ENCODE measurements at places on chromosomes 2 and 18.
A peak's percentile ranks its signal among the peaks of the same experiment; 100 is the strongest.

DNA sequence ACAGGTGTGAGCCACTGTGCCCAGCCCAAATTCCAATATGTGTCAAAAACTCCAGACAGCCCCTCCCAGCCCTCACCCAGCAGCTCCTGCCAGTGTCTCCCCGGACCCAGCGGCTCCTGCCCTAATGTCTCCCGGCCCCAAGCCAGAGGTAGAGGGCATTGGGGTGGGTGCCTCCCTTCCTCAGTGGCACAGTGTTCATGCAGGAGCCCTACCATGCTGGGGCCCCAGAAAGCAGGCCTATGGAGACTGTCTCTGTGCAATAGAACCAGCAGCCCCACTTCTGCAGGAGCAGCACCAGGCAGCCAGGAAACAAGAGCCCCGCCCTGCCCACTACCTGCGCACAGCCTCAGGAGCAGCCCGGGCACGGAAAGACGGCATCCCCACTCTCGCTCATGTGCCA, 70.4 kb downstream of the EIPR1 start:
- no peak overlapping the region for H3K27ac ChIP-seq
- no peaks in the 10 kb centered on the region for H3K36me3 ChIP-seq
- H3K27me3 ChIP-seq = no peaks in the 10 kb centered on the region
- no peak overlapping the region for H3K4me3 ChIP-seq

DNA sequence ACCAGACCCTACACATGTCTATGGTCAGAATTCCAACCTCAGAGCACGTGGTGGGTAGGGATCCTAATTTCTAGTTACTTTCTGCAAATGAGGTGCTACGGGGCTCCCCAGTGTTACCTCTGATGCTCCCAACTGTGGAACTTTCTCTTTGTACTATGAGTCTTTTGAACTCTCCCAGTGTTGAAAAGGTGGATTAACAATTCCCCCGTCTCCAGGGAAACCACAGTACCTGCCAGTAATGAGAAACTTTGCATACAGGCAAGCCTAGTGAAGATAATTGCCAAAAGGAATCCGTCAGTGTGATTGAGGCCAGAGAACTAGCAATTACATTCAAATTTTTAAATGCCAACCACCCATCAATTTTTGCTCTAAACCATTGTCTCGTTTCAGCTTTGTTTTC, 129.0 kb upstream of the FOSL2 start:
- H3K36me3 ChIP-seq = peaks cover 18% of the 10 kb centered on the region
- no peaks in the 10 kb centered on the region for H3K27me3 ChIP-seq
- no peak for DNase-seq
- no peaks in the 10 kb centered on the region for H3K4me1 ChIP-seq

DNA sequence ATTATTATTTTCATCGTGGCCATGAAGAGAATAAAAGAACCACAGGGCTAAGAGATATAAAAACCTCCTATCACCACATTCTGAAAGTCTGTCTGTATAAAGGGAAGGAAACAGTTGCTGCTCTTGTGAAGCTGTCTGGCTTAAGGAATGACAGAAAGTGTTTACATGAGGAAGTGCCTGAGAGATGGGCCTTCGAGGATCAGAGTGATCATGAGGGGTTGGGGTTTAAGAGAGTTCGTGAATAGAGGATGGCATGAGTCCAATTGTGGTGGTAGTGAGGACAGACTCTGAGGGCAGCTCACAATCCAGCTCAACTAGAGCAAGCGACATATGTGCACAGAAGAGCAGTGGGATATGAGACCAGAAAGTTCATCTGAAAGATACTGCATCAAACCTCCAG, 65.8 kb upstream of the PIEZO2 start:
- DNase-seq = no peak
- no peak overlapping the region for H3K27ac ChIP-seq
- no peaks in the 10 kb centered on the region for H3K27me3 ChIP-seq
- no peak overlapping the region for H3K4me3 ChIP-seq
- no peaks in the 10 kb centered on the region for H3K36me3 ChIP-seq

DNA sequence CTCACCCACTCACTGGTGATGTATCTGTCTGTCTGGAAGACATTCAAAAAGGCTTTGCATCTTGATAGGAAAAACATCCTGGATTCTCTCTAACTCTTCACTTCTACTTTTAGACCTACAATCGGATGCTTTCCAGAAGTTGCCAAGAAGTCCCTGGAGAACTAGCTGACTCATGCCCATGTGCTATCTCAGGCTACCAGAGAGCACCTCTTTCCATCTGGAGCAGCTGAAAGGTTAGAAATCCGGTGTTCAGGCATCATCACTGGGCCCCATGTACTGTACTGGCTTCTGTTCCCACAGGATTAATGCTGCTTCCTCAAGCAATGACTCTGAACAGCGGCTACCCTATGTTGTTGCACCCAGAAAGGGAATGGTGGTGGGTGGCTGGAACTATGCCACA, 259.0 kb downstream of the NBAS start:
- no peak for DNase-seq
- H3K4me3 ChIP-seq = no peak overlapping the region
- no peaks in the 10 kb centered on the region for H3K4me1 ChIP-seq
- H3K27ac ChIP-seq = no peak overlapping the region
- H3K36me3 ChIP-seq = no peaks in the 10 kb centered on the region

DNA sequence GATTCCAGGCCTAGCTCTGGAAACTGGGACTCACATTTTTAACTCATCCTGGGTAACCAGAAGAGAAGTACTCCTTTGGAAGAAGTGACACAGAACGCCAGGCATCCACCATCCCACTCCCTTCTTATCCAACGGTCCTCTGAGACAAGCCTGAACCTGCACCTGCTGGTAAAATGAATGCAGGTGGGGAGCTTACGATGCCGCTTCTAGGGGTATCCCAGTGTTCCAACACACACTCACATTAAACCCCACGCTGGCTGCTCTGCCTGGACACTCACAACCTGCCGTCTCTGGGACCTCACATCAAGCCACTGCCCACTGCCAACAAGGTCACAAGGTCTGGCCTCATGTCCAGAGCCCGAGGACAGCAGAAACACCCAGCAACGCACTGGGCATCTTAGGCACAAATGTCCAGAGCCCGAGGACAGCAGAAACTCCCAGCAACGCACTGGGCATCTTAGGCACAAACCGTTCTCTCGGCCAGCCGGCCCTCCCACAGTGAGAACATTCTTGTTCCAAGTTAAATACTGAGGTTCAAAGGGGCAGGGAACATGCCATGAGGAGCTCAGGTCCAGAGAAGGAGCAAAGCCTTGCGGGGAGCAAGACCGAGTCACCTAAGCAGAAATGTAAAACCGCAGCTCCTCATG, 9.9 kb downstream of the SLC66A2 start:
- H3K4me3 ChIP-seq = peak overlapping the region; percentile 7
- H3K4me1 ChIP-seq = peaks cover 43% of the 10 kb centered on the region

GRCh38 chr2:12347066-12347493, 369.7 kb upstream of the TRIB2 start:
- H3K4me1 ChIP-seq = no peaks in the 10 kb centered on the region
- no peaks in the 10 kb centered on the region for H3K27me3 ChIP-seq
- H3K4me3 ChIP-seq = no peak overlapping the region
- no peaks in the 10 kb centered on the region for H3K36me3 ChIP-seq

GRCh38 chr2:144459286-144459685, 60.6 kb downstream of the ZEB2 start:
- DNase-seq = no peak
- no peak overlapping the region for H3K4me3 ChIP-seq
- H3K27me3 ChIP-seq = no peaks in the 10 kb centered on the region
- H3K36me3 ChIP-seq = no peaks in the 10 kb centered on the region

- no peak overlapping the region for H3K4me3 ChIP-seq
- no peaks in the 10 kb centered on the region for H3K4me1 ChIP-seq
- H3K36me3 ChIP-seq = peaks cover 6% of the 10 kb centered on the region
- H3K27ac ChIP-seq = peak overlapping the region; percentile 29
These were observed 166.3 kb downstream of the MYO1B start for GRCh38 chr2:191411472-191411871.

GRCh38 chr2:233242231-233242927, 9.1 kb upstream of the ATG16L1 start:
- peak overlapping the region; percentile 34 for H3K27ac ChIP-seq
- H3K36me3 ChIP-seq = no peaks in the 10 kb centered on the region
- H3K4me1 ChIP-seq = peaks cover 14% of the 10 kb centered on the region
- DNase-seq = no peak
- no peaks in the 10 kb centered on the region for H3K27me3 ChIP-seq

- H3K4me1 ChIP-seq = no peaks in the 10 kb centered on the region
- no peaks in the 10 kb centered on the region for H3K27me3 ChIP-seq
- DNase-seq = no peak
- H3K27ac ChIP-seq = peak overlapping the region; percentile 30
These were observed 20.4 kb downstream of the GPD2 start for GRCh38 chr2:156456616-156457015.

DNA sequence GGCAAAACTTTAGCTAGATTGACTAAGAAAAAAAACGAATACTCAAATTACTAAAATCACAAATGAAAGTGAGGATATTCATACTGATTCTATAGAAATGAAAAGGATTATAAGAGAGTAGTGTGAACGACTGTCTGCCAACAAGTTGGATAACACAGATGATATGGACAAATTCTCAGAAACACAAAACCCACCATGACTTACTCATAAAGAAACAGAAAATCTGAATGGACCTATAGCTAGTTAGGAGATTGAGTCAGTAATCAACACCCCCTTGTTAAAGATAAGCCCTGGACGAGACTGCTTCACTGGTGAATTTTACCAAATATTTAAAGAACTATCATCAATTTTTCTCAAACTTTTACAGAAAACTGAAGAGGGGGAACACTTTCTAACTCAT, 108.8 kb upstream of the TMEM200C start:
- H3K27ac ChIP-seq = no peak overlapping the region
- H3K4me3 ChIP-seq = no peak overlapping the region
- no peak for DNase-seq
- H3K4me1 ChIP-seq = no peaks in the 10 kb centered on the region

- DNase-seq = no peak
- no peak overlapping the region for H3K4me3 ChIP-seq
- H3K27me3 ChIP-seq = no peaks in the 10 kb centered on the region
- no peaks in the 10 kb centered on the region for H3K4me1 ChIP-seq
- H3K36me3 ChIP-seq = no peaks in the 10 kb centered on the region
- no peak overlapping the region for H3K27ac ChIP-seq
These were observed 45.7 kb downstream of the RND3 start for GRCh38 chr2:150441784-150442183.

GRCh38 chr2:79083597-79084251, 4.1 kb downstream of the REG1B start:
- no peak overlapping the region for H3K27ac ChIP-seq
- no peak for DNase-seq
- H3K4me1 ChIP-seq = no peaks in the 10 kb centered on the region
- H3K4me3 ChIP-seq = no peak overlapping the region
- no peaks in the 10 kb centered on the region for H3K27me3 ChIP-seq
- H3K36me3 ChIP-seq = no peaks in the 10 kb centered on the region

GRCh38 chr2:76193089-76193488, 482.4 kb upstream of the GCFC2 start:
- H3K36me3 ChIP-seq = no peaks in the 10 kb centered on the region
- no peaks in the 10 kb centered on the region for H3K4me1 ChIP-seq

GRCh38 chr2:233081731-233082221, 21.6 kb downstream of the INPP5D start:
- H3K27me3 ChIP-seq = no peaks in the 10 kb centered on the region
- peaks cover 29% of the 10 kb centered on the region for H3K4me1 ChIP-seq
- no peak overlapping the region for H3K4me3 ChIP-seq
- no peaks in the 10 kb centered on the region for H3K36me3 ChIP-seq

- no peak overlapping the region for H3K27ac ChIP-seq
- no peak overlapping the region for H3K4me3 ChIP-seq
- no peaks in the 10 kb centered on the region for H3K4me1 ChIP-seq
- no peaks in the 10 kb centered on the region for H3K27me3 ChIP-seq
These were observed 123.0 kb upstream of the SERPINE2 start for GRCh38 chr2:224162122-224162521.

- H3K27me3 ChIP-seq = no peaks in the 10 kb centered on the region
- no peak for DNase-seq
- no peaks in the 10 kb centered on the region for H3K4me1 ChIP-seq
- no peaks in the 10 kb centered on the region for H3K36me3 ChIP-seq
- no peak overlapping the region for H3K27ac ChIP-seq
These were observed 116.0 kb upstream of the EPC2 start for GRCh38 chr2:148528356-148529064.

- H3K4me1 ChIP-seq = no peaks in the 10 kb centered on the region
- no peak overlapping the region for H3K4me3 ChIP-seq
- no peak for DNase-seq
- H3K27ac ChIP-seq = no peak overlapping the region
- H3K27me3 ChIP-seq = no peaks in the 10 kb centered on the region
These were observed 635.9 kb downstream of the SUCLG1 start for GRCh38 chr2:83823229-83823628.

GRCh38 chr2:147829106-147829505, 15.7 kb upstream of the ACVR2A start:
- no peaks in the 10 kb centered on the region for H3K4me1 ChIP-seq
- H3K4me3 ChIP-seq = no peak overlapping the region
- no peak overlapping the region for H3K27ac ChIP-seq
- H3K27me3 ChIP-seq = no peaks in the 10 kb centered on the region
- DNase-seq = no peak

- H3K36me3 ChIP-seq = peaks cover 22% of the 10 kb centered on the region
- H3K27me3 ChIP-seq = no peaks in the 10 kb centered on the region
- H3K4me1 ChIP-seq = no peaks in the 10 kb centered on the region
- DNase-seq = no peak
- H3K27ac ChIP-seq = peak overlapping the region; percentile 98
These were observed 1.6 kb downstream of the SLC66A2 start for GRCh38 chr18:79949697-79950487.

DNA sequence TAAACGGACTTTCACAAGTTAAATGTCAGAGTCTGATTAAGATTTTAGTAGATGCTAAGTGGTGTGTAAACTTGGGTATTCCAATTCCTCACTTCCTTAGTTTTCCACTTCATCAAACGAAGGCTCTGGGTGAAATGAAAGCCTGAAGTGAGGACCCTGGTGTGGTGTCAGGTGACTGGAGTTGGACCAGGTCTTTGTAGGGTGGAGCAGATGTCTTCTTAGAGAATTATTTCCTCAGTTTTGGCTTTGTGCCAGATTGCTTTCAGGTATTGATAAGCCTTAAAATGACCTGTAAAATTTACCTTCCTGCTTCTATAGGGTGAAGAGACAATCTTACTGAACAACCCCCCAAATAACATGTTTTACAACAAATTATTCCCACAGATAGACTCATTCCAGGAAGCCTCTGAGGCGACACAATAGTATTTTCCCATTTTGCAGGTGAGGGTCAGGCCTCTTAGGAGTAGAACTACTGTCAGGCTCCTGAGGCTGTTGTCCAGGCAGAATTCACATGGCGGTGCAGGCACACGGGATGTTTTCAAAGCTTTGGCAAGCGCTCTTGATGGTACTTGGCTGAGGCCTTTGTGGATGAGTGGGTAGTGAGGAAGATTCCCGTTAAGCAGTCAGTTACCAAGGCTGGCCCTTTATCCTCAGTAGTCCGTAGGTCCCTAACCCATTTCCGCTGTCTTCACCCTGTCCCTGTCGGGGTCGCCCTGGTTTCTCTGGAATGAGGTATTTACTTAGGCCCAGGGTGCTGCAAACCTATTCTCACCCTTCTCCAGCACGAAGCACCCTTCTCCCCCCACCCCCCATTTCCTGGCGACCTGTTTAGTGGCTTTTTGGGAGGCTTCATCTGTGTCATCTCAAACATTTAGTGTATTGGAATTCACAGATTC, 6.6 kb downstream of the RPS7 start:
- H3K36me3 ChIP-seq = peaks cover 80% of the 10 kb centered on the region
- H3K27me3 ChIP-seq = no peaks in the 10 kb centered on the region
- peaks cover 10% of the 10 kb centered on the region for H3K4me1 ChIP-seq
- DNase-seq = no peak

- no peaks in the 10 kb centered on the region for H3K27me3 ChIP-seq
- no peak overlapping the region for H3K4me3 ChIP-seq
- H3K4me1 ChIP-seq = no peaks in the 10 kb centered on the region
These were observed 50.1 kb downstream of the CCDC74A start for GRCh38 chr2:131577812-131578211.
